ENCODE measurements at places on chromosomes 6 and 20.
A peak's percentile ranks its signal among the peaks of the same experiment; 100 is the strongest.

DNA sequence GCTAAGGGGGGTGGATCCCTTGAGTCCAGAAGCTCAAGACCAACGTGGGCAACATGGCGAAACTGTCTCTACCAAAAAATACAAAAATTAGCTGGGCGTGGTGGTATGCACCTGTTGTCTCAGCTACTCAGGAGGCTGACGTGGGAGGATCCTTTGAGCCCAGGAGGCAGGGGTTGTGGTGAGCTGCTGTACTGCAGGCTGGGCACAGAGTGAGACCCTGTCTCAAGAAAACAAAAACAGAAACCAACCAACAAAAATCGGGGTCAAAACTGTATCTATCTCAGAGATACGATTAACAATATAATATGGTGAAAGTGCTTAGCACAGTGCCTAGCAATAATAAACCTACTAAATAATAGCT, 20.7 kb upstream of the BCAS1 start:
- DNase-seq, result no peak

GRCh38 chr6:46581459-46582177, 71.0 kb downstream of the CYP39A1 start:
- DNase-seq, result no peak

DNA sequence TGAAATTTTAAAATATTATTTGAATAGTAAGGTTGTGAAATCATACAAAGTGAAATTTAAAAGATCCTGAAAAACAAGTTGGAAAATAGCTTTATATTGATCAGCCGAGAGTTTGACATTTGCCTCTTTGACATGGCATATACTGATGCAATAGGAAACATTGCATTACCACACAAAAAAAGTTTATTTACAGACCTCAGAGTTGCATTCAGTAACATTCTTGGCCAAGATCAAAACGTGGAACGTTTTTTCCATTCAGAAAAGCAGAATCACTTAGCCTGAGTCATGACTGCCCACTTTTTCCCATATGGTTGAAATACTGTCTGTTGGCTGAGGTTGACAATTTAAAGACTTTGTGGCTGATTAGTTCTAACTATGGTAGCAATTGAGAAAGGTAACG, 55.1 kb upstream of the BACH2 start:
- no peak for DNase-seq

DNA sequence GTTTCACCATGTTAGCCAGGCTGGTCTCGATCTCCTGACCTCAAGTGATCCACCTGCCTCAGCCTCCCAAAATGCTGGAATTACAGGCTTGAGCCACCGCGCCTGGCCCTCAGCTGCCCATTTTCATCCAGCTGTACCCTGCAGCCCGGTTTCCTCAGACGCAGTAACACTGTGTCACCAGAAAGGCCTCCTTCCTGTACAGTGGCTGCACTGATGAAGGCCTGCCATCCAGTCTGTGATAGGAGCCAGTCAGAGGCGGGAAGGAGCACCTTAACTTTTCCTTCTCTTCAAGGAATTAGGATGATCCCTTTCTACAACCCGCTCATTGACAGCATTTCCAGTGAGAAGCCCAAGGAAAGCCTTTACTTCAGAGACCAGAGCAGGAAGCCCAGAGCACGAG, 75.9 kb downstream of the GFOD1 start:
- no peak for DNase-seq

GRCh38 chr6:52049252-52050050, 38.0 kb downstream of the PKHD1 start:
- DNase-seq, result peak; percentile 41
